Peyer's patch (tissue), 4 donors: ENCODE measurements at places on chromosomes 13 and 19. TPM values are rescaled to one million over a fixed set of nuclear protein-coding genes. Genes with fewer than 3 reads are reported as not detected.

Gene MEIOSIN
- not detected for total RNA-seq

Gene FFAR2
- total RNA-seq = not detected

DNA sequence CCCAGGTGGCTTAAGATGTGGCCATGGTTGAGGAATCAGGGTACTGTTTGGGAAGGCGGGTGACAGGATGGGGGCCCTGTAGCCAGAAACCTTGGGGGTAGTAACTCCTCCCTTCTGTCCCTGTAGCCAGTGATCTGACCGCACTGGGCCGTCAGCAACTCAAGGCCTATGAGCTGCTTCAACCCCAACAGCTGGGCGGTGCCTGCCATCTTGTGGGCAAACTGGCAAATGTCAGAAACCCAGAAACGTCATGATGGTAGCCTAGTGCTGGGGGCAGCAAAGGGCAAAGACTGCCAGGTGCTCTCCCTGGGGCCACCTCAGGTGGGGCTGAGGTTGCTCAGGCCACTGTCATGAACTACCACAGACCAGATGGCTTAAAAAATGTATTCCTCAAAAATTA, 3.5 kb downstream of the COPE start:
- DNase-seq = peak; percentile 68

- no peak for DNase-seq
These were observed 10.6 kb downstream of the FPR2 start for GRCh38 chr19:51771376-51772130.

- no peak for DNase-seq
These were observed 161.5 kb downstream of the COG6 start for GRCh38 chr13:39816936-39817335.

- no peak for DNase-seq
These were observed 89.3 kb downstream of the C13orf42 start for GRCh38 chr13:51021811-51022210.

- no peak for DNase-seq
These were observed 49.4 kb downstream of the SERP2 start for GRCh38 chr13:44422755-44423643.

Gene NCAN
- not detected for total RNA-seq

DNA sequence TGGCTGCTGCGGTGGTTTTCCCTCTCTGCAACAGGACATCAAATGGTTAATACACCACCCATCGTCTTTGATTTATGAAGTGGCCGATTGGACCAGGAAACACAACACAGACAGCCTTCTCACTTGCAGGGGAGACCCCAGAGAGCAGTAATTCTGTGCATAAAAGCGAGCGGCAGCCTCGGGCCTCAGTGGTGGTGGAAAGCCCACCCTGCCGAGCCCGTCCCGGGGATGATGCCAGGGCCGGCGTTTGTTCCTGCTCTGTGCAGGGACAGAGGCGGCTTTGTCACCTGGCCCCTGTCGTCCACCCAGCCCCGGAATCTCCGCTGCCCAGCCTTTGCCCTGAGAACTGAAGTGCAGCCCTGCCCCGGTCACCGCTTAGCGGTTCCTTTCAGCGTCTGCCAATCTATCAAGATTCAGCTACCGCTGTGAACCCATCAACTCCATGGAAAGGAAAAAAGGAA, 184.4 kb downstream of the TSHZ3 start:
- DNase-seq = no peak

Gene CD22
- not detected for total RNA-seq

Gene OR7D2
- total RNA-seq = not detected
